ENCODE measurements at places on chromosomes 4 and X.

DNA sequence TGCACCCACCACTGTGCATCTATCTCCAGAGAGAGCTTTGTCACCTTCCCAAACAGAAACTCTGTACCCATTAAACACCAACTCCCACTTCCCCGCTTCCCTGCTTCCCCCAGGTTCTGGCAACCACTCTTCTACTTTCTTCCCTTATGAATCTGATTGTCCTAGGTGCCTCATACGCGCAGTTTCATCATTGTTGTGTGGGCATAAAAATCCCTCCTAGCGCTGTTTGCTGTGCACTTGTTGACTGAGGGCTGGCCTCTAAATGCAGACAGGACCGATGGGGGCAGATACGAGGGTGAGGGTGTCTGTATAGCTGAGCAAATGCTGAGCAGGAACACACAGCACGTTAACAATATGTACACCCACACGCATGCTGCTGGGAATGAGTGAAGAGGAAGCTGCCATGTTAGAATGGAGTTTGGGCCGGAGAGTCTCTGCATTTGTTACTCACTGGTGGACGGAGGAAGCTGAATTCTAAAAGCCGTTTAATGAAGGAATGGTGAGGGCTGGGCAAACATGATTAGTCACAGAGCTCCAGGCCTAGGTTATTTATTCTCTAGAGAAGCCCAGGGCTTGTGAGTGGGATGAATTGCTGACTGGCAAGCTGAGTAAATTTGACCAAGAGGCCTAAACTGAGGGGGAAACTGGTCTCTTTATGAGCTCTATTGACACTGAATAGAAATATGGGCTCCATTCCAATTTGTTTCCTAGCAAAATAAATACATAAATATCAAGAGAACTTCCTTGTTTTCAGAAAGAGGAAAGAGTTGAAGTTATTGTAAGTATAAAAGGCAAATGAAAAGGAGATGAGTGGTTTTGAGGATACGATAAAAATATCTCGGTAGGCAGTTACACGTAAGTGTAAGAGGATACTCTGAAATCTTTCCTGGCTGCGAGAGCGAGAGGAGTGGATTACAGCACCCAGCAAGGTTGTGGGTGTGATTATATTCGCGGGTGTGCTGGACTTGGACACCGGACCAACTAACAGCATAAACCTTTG is 95.9 kb upstream of the RPS6KA3 start:
- no peak for DNase-seq

GRCh38 chr4:120723986-120724385 is 198.5 kb downstream of the PRDM5 start:
- DNase-seq: no peak

GRCh38 chr4:123848606-123849005 is 452.0 kb downstream of the SPRY1 start:
- no peak for DNase-seq

- DNase-seq: no peak
These were observed 821 bp upstream of the TMEM128 start for GRCh38 chr4:4248885-4249203.

DNA sequence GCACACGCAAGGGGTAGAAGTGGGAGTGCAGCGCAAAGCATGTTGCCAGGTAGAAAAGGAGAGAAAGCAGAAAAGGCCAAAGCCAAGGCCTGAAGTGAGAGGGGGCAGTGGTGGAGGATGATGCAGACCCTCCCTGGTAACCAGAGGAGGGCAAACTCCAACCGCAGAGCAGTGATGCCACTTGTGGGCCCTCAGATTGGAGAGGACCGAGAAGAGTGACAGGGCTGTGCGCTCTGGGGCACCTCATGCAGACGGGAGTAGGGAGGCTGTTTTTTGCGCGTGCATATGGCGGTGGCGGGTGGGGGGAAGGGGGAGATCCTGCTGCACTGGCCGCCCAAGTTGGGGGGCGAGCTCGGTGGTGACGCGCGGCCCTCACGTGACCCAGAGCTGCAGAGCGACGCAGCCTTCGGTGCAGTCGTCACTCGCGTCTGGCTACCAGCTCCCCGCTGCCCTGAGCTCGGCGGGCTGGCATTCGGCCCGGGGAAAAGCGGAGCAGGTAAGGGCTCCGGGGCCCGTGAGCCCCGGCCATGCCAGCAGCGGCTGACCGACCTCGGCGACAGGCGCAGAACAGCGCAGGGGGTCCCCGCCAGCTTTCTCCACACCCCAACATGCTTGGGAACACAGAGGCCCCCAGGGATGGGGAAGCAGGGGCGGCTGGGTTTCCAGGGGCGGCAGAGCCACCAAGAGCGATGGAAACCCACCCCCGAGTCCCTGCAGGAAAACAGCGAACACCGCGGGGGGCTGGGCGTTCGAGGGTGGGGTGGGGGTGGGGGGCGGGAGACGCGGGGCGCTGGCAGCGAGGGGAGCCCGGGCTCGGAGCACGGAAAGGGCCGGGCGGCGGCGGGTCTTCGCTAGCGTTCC is at the start of gene BEX3:
BEX3 (plus strand) TSS at position 421 of the 861 bp plus-strand sequence. CDS start 984 bp downstream, outside the sequence.
- DNase-seq: no peak

- DNase-seq: no peak
These were observed 342.6 kb downstream of the GPM6A start for GRCh38 chr4:175469514-175469913.

GRCh38 chrX:130418066-130418465 is 16.3 kb downstream of the RBMX2 start:
- DNase-seq: no peak

DNA sequence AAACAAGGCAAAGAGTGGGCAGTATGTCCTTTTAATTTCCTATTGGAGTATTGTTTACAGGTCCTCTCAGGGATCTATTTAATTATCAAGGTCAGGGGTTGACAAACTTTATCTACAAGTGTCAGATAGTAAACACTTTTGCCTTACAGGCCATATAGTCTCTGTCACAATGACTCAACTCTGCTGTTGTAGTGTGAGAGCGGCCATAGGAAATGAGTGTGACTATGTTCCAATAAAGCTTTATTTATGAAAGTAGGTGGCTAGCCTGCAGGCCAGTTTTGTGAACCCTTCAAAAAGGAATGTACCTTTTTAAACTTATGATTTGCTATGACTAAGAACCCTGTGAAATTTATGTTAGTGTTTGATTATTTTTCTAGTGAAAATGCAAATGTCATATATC is 156.1 kb downstream of the GPAT3 start:
- no peak for DNase-seq

DNA sequence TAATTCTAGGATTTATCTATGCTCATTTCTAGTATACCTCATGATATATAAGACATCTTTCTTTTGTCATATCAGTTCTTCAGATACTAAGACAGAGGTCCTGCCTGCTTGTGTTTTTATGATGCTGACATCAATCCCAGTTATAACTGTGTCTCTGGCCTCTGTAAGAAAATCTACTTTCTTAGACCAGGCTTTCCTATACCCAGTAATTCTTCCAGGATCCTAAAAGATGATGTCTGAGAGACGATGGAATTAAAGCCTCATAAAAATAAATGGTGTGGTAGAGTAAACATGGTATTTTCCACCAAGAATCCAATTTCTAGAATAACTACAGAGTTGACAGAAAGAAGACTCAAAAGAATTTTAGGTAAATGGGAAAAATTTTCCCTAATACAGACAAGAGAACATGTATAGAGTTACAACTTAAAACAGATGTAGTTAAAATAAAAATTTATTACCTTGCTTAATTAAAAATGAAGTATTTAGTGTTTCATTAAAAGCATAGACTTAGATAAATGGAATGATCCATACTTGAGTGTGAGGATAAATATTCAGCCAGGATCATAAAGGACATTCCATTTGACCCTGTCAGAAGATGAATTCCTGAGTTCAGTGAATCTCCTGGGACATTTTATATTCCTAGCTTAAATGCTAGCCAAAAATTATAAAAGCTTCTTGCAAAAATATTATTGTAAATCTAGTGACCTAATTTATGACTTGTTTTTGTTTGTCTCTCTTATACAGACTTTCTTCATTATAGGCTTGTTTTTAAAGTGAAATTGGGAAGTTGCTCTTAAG is 137.4 kb downstream of the PDLIM5 start:
- no peak for DNase-seq

- peak; percentile 24 for DNase-seq
These were observed 3.4 kb downstream of the TFE3 start for GRCh38 chrX:49039598-49040375.

DNA sequence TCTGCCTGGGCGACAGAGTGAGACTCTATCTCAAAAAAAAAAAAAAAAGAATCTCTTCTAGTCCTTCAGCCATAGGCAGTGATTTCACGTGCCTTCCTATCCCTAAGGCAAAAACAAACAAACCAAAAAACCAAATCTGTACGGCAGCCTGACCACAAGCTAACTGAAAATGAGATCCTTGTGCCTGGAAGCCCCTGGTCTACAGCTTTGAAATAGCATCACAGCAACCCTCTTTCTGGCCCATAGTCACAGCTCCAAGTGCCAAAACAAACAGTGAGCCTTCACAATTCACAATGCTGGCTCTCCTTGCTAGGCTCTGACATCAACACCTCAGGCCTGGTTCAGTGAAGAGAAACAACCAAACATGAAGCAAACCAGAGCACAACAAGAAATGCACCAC is 46.1 kb downstream of the TMEM150C start:
- no peak for DNase-seq

DNA sequence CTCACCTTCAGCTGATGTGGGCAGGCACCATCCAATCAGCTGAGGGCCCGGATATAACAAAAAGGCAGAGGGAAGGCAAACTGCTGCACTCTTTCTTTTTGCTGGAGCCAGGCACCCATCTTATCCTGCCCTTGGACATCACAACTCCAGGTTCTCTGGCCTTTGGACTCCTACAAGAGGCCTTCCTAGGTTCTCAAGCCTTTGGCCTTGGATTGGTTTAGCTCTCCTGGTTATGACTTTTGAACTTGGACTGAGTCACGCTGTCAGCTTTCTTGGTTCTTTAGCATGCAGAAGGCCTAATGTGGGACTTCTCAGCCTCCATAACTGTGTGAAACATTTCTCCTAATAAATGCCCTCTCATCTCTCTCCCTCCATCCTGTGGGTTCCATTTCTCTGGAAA is 23.0 kb upstream of the N4BP2 start:
- no peak for DNase-seq

DNA sequence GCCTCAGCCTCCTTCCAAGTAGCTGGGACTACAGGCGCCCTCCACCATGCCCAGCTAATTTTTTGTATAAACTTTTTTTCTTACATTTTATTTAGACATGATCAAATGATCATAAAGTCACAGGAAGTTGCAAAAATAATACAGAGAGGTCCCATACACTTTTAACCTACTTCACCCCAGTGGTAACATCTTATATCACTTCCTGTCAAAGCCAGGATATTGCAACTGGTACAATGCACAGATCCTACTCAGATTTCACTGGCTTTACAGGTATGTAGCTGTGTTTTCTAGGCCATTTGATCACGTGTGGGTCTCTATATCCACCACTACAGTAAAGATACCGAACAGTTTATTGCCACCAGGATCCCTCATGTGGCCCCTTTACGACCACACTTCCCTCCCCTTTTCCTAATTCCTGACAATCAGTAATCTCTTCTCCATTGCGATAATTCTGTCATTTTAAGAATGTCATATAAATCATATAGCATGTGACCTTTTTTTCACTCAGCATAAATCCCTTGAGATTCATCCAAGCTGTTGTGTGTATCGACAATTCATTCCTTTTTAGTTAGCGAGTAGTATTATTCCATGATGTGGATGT is 18.0 kb downstream of the RPS6KA3 start:
- DNase-seq: no peak

- no peak for DNase-seq
These were observed 4.0 kb upstream of the SLC49A3 start for GRCh38 chr4:692771-693554.

DNA sequence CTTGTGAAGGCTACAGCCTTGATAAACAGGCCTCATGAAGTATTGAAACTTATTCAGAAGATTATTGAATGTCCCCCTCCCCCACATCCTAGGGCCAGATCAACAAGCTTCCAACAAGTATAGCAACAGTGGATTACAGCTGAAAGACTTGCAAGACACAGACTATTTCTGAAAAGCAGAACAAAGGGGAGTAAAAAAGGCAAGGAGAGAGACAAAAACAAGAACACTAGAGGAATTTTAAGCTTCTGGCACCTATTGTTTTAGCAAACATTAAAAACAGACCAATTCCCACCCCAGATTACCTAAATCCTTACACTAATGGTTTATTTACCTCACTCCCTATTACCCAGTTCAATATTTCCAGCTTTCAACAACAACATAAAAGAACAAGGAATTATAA is 446.3 kb upstream of the FSTL5 start:
- no peak for DNase-seq

DNA sequence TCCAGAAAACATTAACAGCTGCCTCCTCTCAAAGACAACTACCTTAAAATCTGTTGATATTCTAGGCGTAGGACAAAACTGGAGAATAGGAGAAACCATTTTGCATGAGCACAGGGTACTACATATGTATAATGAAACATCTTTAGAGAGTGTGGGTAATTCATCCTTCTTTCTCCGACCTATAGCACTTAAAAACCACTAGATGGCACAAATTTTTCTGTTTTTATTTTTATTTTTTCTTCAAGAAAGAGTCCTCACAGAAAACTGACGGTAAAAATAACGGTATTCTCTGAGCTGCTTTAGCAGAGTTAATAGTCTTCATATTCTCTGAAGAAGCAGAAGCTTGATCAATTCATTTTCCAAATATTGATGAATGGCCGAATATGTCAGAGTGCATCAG is 14.6 kb downstream of the SMIM31 start:
- DNase-seq: no peak

GRCh38 chr4:148497258-148497657 is 55.0 kb upstream of the NR3C2 start:
- no peak for DNase-seq

GRCh38 chr4:2179717-2180116 is 62.2 kb downstream of the HAUS3 start:
- DNase-seq: no peak

DNA sequence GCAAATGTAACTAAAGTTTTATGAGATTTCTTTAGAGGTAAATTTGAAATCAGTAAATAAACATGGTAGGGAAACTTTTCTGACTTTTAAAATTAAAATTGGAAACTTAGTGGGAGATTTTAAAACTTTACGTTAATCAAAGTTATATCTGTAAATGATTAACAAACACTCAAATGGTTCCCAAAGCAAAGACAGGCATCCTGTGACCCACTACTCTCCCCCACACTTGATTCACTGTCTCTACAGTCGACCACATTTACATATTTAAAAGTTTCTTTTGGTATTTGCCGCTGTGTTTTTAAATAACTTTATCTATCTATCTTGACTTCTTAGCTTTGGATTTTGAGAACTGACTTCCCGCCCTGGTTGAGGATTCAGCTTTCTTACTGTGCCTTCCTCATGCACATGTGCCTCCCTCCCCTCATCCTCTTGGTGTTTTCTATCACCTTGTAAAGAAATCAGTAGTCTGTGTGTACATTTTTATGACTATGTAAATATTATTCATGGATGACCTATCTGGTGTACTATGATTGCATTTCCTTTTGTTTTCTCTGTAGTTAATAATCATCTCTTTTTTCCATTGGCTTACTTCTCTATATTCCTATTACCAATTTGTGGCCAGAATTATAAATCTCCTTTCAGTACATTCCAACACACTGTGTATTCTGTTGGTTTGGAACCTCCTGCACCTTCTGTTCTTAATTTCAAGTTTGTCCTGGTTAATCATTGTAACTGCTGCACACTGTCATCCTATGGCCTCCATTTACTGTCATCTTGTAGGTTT is 72.6 kb downstream of the WWC2 start:
- DNase-seq: no peak

GRCh38 chrX:29470030-29470429 is 745.3 kb upstream of the MAGEB2 start:
- DNase-seq: no peak

Measured in stimulated activated CD8-positive, alpha-beta memory T cell treated with anti-CD3 and anti-CD28 coated beads, Interleukin-15, amount 100 ng/mL, for 4 hours (primary cell).